ENCODE measurements at places on chromosomes 5 and 9.

DNA sequence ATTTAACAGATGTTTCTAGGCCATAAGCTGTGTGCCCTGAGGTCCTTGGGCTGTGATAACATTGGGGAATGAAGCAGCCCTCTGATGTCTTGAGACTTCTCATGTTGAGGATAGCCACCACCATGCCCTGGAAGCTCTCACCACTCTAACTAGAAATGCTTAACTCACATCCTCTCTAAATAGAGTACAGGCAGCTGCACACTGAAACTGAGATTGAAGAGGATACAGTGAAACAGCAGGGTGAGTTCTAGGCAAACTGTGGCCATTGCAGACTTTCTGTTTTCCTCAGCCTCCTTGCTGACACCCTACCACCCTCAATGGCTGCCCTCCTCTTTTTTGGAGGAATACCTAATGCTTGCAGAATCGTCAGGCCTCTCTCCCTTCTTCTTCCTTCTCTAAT is 22.4 kb downstream of the UTP15 start:
- DNase-seq: no peak

GRCh38 chr9:16417749-16418148 is 452.7 kb downstream of the BNC2 start:
- DNase-seq: peak; percentile 45

DNA sequence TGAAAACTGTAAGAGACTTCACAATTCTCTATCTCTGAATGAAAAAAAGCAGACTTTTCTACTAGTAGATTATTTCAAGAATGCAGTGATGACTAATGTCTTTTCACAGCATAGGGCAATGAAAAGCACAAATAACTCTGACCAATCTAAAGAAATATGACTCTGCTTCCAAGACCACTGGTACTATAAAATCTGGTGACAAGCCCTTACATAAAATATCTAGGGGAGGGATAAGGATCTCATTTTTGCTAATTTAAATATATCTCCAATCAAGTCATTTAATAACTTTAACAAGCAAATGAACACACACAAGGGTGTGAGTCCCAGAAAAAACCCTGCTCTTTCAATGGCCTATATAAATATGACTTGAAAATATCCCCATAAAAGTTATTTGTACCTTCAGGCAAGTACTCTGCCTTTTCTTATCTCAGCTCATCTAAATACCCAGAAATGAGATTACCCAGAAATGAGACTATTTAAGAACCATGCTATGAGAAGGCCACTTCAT is 105.2 kb downstream of the GNAQ start:
- DNase-seq: peak; percentile 86

- no peak for DNase-seq
Measured at GRCh38 chr5:130277002-130277401, 372.7 kb downstream of the CHSY3 start.

GRCh38 chr9:114316605-114317230 is 6.2 kb upstream of the ORM1 start:
- no peak for DNase-seq
